Memory B cell (primary cell): ENCODE measurements at places on chromosomes 2 and 18.

- no peak for DNase-seq
These were observed 542.3 kb downstream of the METTL4 start for GRCh38 chr18:2028986-2029385.

DNA sequence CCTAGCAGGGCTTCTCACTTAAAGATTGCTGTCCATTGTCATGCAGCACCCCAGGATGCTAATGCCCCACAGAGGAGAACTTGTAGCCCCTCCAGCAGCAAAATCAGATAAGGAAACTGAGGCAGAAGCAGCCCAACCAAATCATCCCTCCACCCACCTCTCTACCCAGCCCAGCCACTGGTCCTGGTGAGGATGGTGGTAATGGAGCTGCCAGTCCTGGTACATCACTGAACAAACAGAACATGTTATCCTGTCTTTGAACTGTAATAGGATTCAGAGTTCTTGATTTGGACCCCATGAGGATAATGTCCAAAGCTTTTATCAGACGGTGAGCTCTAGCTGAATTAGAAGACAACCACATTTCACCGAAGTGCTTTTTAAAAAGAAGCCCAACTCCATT, 113.2 kb downstream of the MRO start:
- DNase-seq, result no peak

GRCh38 chr18:41818381-41819355, 136.4 kb upstream of the PIK3C3 start:
- DNase-seq, result no peak

GRCh38 chr2:199716807-199717586, 134.0 kb downstream of the FTCDNL1 start:
- no peak for DNase-seq

DNA sequence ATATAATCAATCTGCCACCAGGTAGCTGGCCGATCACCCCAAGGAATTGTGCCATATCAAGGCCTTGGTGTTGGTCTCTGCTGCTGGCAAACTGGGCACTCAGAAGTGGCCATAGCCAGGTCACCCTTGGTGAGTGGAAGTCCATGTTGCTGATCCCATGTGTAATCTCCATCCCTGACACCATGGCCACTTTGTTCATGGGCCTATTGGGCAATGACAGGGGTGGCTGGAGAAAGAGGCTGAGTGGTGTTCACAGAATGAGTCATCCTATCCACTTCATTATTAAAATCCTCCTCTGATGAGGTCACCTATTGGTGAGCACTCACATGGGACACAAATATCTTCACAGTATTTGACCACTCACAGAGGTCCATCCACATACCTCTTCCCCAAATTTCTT, 26.7 kb upstream of the CD226 start:
- DNase-seq, result no peak

GRCh38 chr18:6249788-6250187, 164.9 kb downstream of the L3MBTL4 start:
- DNase-seq, result no peak

- DNase-seq, result no peak
These were observed 12.5 kb downstream of the SNORC start for GRCh38 chr2:232882505-232883115.

GRCh38 chr18:57210107-57210715, 63.3 kb downstream of the BOD1L2 start:
- no peak for DNase-seq

DNA sequence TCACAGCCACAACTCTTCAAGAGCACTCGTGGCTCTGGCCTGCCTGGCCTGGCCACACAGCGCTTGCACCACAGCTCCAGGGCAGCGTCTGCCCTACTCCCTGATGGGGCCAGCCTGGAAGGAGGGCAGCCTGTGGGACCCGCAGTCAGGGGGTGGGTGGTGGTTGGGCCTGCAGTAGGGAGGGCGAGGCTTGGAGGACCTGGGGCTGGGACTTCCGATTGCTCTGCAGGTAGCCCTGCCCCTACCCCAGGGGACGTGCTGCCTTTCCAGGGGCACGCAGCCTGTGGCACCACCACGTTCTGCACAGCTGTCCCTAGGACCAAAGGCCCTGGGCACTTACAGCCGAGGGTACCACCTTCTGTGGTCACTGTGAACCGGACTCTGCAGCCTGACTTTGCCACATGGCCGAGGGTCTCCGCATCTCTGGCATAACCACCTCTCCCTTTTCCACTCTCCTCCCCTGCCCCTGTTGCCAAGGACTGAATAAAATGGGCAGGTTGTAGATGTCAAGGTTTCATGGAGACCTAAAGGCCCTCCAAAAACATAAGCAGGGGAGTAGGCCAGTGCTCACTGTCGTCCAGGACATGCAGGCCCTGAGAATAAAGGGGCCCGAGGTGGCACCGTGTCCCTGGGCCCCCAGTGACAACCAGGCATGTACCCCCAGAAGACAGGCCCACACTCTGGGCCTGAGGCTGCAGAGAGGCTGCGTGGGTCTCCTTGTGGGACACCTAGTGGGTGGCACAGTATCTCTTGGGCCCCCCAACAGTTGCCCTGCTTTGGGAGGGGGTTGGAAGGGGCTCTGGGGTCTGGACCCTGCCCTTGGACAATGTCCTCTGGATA, 87.3 kb downstream of the INHBB start:
- no peak for DNase-seq

DNA sequence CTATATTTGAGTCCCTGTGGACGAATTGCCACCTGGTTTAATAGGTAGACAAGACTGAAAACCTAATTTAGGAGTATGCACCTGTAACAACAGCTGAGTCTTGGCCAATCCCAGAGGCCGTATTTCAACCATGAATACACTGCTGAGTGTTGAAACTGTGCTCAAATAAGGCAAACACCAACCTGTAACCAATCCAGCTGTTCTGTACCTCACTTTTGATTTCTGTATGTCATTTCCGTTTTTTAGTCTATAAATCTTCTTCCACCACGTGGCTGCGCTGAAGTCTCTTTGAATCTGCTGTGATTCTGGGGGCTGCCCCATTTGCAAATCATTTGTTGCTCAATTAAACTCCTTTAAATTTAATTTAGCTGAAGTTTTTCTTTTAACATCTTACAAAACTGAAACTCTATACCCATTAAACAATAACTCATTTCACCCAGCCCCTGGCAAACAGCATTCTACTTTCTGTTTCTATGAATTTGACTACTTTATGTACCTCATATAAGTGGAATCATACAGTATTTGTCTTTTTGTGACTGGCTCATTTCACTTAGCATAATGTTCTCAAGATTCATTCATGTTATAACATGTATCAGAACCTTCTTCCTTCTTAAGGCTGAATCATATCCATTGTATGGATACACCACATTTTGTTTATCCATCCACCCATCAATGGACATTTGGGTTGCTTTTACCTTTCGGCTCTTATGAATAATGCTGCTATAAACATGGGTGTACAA, 7.5 kb upstream of the YPEL5 start:
- no peak for DNase-seq

DNA sequence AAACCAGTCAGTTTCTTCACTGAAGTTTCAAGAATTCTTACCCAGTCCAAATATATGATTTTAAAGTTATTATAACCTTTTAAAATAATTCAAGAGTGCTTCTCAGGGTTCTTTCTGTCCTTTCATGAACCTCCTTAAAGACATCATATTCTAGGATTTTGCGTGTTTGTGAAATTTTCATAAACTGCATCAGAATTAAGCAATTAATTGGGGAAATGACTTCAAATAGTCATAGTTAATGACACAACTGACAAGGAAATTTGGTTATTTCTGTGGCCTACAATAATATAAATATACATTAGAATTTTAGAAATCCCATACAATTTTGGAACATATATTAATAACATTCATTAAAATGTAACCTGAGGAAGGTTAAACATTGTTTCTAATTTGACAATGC, 10.5 kb downstream of the CYP27A1 start:
- no peak for DNase-seq

DNA sequence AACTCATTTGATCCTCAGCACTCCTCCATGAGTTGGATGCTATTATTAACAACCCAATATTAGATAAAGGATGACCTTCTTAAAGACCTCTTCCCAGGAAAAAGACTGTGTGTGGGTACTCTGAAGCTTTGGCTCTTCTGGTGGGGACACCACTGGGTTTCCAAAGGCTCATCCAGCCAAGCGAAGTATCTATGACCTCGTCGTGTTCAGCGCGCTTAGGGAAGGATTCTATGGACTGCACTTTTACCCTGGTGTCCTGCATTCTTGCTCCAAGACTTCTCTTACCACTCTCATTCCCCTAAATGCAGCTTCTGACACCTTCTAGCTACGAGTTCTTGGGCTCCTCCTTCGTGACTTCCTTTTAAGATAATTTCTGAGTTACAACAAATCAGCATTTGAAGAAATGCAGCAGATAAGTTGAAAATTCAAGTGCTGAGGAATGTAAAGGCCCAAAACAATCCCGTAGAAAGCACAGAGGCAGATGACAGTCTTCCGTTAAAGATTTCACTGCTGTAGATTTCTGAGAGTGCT, 673 bp upstream of the HNMT start:
- no peak for DNase-seq

DNA sequence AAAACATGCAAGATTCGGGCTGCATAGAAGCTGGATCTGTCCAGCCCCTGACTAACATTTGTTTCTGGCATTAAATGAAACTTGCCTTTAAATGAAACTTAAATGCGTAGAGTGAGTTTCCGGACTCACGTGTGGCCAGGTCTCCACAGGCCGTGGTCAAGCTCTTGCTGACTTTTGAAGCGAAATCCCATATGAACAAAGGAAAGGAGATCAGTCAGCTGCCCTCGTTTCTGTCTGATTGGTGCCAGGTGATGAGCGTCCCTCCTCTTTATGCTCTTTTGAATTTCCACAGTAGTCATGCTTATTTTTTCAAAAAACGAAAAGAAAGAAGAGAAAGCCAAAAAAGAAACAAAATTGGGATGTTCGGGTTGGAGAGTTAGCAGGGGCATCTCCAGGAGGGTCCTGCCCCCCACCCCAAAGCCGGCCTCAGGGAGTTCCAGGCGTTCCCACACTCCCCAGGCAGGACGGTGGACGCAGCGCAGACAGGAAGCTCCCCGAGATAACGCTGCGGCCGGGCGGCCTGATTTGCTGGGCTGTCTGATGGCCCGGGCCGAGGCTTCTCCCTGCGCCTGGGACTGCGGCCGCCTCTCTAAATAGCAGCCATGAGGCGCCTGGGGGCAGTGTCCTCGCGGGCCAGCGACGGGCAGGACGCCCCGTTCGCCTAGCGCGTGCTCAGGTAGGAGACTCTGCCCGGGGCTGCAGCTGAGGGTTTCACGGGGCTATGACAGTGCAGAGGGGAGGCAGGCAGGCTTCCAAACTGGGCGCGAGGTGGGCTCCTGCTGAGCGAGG, at the start of gene COLEC11:
COLEC11 (plus strand) TSS at position 620 of the 789 bp plus-strand sequence. CDS start 9,229 bp downstream, outside the sequence.
- DNase-seq, result no peak

GRCh38 chr2:238499731-238500580, 73.2 kb downstream of the ASB1 start:
- no peak for DNase-seq

DNA sequence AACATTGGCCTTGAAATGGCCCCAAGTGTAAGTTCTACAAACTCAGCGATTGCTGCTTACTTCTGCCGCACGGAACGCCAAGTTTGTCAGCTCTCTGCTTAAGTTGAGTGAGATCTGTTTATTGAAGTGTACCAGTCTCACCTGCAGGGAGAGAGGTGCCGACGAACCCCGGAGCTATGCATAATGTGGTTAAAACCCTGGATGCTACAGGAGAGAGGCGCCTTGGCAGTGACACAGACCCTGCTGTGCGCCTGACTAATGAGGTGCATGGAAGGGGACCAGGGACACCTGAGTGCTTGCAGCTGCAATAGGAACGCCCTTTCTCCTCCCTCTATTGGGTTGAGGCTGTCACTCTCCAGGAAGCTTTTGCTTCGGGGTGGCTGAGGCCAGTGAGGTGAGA, 979 bp downstream of the SLC9A2 start:
- no peak for DNase-seq

- DNase-seq, result no peak
These were observed 49.2 kb upstream of the KCNG2 start for GRCh38 chr18:79748321-79749180.

GRCh38 chr2:212923393-212923792, 228.0 kb downstream of the IKZF2 start:
- no peak for DNase-seq

- DNase-seq, result no peak
These were observed 58.8 kb upstream of the CDC42EP3 start for GRCh38 chr2:37730037-37730818.

DNA sequence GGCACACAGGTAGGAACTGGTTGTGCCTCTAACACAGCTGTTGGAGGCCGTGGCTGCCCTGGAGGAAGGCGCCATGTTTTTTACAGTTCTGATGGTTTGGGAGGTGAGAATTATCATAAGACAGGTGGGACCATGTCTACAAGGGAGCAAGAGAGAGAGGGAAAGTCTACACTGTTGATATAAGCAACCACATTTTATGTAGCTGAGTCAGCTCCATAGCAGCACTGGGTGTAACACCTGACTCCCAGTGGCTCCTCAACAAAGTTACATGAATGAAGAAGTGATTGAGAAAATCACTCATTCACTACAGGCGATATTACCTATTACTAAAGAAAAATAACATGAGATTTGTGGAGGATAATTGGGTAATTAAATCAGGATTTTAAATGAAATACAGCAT, 41.3 kb upstream of the ACAA2 start:
- no peak for DNase-seq

- no peak for DNase-seq
These were observed 60.6 kb upstream of the ACTR3 start for GRCh38 chr2:113829270-113829669.

DNA sequence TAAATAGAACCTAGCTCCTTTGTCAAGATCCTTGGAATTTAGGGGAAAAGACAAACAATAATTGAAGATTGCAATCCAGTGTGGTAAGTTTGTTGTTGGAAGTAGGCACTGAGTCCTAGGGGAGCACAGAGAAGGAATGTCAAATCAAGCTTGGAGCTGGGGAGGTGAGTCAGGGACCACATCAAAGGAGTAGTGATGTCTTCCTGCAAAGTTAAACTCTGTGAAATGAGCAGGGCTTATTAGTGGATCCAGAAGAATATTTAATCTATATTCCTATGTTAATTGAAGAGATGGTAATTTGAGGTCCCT, 41.7 kb upstream of the NABP1 start:
- DNase-seq, result no peak

- DNase-seq, result no peak
These were observed 36.5 kb downstream of the TGIF1 start for GRCh38 chr18:3486512-3486911.

DNA sequence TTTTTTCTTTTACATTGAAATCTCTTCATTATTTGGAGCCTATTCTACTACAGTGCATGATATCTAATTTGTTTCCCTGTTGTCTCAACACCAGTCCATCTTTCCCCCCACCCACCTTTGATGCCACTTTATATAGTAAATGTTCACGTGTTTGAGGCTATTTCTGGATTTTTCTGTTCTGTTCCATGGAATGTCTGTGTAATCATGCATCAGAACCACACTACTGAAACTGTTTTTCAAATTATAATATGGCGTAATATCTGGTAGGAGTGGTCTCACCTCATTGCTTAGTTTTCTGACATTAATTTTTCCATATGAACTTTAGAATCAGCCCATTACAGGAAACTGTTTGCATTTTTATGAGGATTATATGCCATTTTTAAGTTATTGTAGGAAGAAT, 19.1 kb upstream of the NARS1 start:
- DNase-seq, result no peak

GRCh38 chr2:98158305-98158704, 71.3 kb downstream of the VWA3B start:
- no peak for DNase-seq
